A549 (cell line): ENCODE measurements at places on chromosomes 16 and 17.

DNA sequence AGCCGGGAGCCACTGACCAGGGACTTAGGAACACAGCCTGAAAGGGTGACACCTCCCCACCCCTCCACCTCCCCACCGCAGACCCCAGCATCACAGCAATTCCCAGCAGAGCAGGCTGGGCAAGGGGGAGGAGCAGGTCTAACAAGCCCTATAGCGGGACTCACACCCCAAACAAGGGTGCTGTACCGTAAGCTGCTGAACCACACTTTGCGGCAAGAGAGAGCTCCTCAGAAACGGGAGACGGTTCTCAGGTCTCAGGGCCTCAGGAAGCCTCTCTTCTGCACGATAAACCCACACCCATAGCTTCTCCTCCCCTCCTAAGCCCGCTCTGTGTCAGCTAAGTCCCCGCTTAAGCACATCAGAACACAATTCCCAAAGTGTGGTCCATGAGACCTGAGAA lies 11.7 kb upstream of the COTL1 start:
- DNase-seq = no peak

- no peak for DNase-seq
These were observed 38.0 kb downstream of the SF3B3 start for GRCh38 chr16:70561623-70562022.

DNA sequence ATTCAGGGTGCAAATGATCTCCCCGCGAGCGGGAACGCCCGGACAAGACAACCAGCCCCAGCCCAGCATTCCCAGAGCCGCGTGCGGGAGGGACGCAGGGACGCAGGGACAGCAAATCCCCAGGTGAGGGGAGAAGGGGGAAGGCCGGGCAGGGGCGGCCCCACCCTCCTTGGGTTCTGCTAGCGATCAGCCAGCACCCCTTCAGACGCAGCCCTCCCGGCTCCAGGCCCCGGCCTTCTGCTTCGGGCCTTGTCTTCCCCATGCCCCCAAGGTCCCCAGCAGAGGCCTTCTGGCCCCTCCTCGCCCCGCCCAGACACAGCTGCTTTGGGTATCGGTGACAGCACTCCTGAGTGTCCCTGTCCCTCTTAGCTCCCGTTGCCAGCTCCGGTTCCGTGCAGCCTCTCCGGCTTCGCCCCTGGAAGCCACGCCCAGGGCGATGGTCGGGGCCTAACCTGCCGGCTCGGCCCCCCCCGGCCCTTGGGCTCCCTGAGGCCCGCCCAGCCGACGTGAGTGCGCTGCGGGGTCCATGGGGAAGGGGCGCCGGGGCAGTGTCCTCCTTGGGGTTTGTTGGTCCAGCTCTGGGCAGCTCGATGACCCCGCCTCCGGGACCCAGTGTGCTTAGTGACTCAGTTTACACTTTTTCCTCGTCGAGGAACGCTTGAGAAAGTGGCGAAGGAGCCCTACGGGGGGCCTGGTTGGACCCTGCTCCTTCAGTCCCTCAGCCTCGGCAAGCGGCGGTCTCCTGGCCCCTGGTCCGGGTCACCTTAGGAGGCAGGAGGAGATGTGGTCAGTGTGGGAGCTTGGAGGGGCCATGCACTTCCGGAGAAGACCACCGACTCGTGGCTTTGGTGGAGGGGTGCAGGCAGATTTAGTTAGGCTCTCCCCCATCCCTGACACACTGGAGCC lies 50.5 kb upstream of the AMZ2 start:
- no peak for DNase-seq

- no peak for DNase-seq
These were observed 77.6 kb upstream of the GSE1 start for GRCh38 chr16:85535352-85536072.

GRCh38 chr16:59058250-59058649 lies 324.1 kb upstream of the GOT2 start:
- no peak for DNase-seq

GRCh38 chr17:3809135-3809534 lies 8.1 kb upstream of the ITGAE start:
- no peak for DNase-seq

GRCh38 chr17:43324205-43324893 lies 74.4 kb upstream of the ARL4D start:
- peak; percentile 58 for DNase-seq

GRCh38 chr17:17491546-17491988 lies 4.6 kb downstream of the RASD1 start:
- no peak for DNase-seq

DNA sequence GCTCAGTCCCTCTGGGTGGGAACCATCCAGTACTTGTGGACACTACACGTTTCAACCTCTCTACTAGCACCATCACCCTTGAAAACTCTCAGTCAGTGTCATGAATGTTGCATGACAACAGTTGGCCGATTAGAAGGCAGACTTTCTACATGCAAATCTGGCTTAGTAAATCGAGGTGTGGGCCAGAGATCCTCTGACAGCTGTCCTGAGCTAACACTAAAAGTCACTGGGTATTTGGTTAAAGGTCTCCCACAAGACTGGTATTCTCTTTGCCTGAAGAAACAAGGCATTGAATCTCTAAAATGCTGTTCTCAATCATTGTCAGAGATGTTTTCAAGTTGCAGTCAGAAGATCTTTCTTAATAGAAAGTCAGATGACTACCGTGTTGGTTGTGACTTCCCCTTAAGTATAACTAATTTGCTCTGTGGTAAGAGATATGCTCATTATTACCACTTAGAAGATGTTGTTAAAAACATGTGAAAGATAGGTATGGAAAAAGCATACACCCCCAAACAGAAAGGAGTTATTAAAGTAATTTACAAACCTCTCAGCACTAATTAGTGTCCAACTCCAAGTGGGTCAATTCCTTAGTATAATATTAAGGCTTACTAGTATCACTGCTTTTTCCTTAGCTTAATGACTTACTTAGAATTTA lies 62.3 kb downstream of the WNT3 start:
- no peak for DNase-seq

GRCh38 chr17:22411185-22411784 lies 719.0 kb downstream of the KCNJ18 start:
- DNase-seq = no peak

DNA sequence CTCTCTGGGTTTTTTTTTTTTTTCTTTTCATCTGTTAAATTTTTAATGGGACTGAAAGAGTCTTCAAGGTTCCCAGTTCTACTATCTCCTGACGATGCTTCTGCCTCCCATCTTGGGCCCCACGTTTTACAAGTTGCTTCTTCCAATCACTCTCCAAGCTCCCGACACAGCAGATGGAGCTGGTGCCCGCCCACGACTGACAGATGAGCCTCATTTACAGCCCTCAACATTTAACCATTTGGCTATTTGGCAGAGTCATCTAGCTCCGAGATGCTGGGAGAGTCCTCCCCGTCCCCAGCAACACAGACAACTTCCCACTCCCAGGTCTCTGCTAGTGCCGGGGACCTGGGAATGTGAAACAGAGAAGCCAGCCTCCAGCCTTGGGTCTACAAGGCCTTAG lies 276.9 kb downstream of the SHISA9 start:
- no peak for DNase-seq

GRCh38 chr17:54738496-54738895 lies 162.2 kb upstream of the TOM1L1 start:
- DNase-seq = no peak
